ENCODE measurements at places on chromosomes 4 and X. TPM values are rescaled to one million over a fixed set of nuclear protein-coding genes. Genes with fewer than 3 reads are reported as not detected.

The SRPX2 gene
- total RNA-seq: 62.8 TPM

The FAM47A gene
- total RNA-seq: not detected

The IL2 gene
- total RNA-seq: not detected

The CFAP99 gene
- total RNA-seq: not detected

The CT45A1 gene
- total RNA-seq: not detected

The NPY5R gene
- total RNA-seq: not detected

The ZNF141 gene
- 8.5 TPM for total RNA-seq

The SHROOM4 gene
- total RNA-seq: not detected

The NMU gene
- not detected for total RNA-seq

The MAGEB2 gene
- not detected for total RNA-seq

The PDK3 gene
- total RNA-seq: 1.1 TPM

The SCOC gene
- total RNA-seq: 86.6 TPM

The TMEM154 gene
- total RNA-seq: 0.52 TPM

The CLGN gene
- not detected for total RNA-seq

The NXF3 gene
- total RNA-seq: 0.46 TPM

All from LHCN-M2 (cell line).